ENCODE measurements at places on chromosomes 16 and 17.

GRCh38 chr17:50256826-50257618 lies 17.2 kb upstream of the TMEM92 start:
- no peak for DNase-seq

DNA sequence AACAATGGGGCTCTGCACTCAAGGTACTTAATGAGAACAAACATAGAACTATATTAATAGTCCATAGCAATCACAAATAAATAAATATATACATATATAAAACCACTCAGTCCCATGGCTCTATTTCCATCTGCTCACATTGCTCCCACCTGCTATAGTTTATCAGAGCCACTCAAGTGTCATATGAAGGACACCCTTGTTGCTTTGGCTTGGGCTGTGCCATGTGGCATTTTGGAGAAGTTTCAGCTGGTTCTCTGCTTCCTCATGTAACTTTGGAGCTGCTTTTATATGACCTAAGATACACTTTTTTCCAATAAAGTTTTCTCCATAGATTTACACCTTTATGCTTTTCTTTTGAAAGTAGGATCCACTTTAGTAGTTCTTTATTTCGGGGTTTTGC lies 126.4 kb downstream of the KCNJ2 start:
- no peak for DNase-seq

- DNase-seq: no peak
Measured at GRCh38 chr17:42845918-42846593, 1.7 kb downstream of the AOC2 start.

- no peak for DNase-seq
Measured at GRCh38 chr17:77999413-78000173, 41.1 kb downstream of the TNRC6C start.

- no peak for DNase-seq
Measured at GRCh38 chr16:19812986-19813385, 71.7 kb downstream of the GPRC5B start.

DNA sequence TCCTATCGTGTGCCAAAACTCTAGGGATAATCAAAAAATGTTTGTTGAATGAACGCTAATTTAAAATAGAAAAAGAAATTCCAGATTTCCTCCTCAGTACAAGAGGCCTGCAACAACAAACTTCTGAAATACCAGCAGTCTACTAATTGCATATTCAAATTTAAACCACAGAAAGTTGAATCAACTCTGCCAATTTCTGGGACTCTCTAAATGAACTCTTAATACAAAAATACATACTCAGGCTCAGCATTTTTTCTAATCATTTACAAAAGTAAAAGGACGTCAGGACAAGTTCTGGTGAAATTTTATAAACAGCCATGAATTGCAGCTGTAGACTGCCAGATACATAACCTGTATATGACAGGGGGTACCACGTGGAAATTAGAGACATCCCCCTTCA lies 49.0 kb downstream of the KANSL1 start:
- DNase-seq: no peak
